Putamen (tissue), 1 donor: ENCODE measurements at places on chromosomes 2 and 18.

DNA sequence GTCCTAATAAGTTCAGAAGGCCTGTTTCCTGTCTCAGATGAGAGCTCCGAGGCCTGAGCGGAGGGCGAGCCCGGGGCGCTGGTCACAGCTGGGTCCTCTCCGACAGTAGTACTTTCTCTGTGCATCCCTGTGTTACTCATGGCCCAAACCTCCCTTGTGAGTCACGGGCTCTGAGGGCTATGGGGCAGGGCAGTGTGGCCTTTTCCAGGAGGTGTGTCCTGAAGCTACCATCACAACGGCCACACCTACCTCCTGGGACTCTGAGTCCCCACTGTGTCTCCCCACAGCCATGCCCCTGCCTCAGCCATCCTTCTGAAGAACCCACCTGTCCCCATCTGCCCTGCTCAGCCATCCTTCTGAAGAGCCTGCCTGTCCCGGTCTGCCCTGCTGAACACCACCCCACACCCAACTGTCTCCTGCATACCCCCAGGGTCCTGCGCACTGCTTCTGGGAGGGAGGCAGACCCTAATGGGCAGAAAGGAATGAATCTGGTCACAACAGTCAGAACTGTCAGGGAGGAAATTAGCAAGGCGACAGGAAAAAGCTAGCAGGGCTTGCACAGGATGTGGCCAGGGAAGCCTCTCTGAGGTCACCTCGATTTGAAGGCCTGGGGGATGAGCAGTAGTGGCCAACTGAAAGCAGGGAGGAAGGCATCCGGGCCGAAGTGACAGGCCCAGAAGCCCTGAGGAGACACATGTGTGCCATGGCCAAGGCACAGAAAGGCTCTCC is 145.4 kb upstream of the RIOK3 start:
- DNase-seq: no peak

- peak; percentile 28 for DNase-seq
Observed at GRCh38 chr2:188512456-188512855, 220.8 kb downstream of the GULP1 start.

DNA sequence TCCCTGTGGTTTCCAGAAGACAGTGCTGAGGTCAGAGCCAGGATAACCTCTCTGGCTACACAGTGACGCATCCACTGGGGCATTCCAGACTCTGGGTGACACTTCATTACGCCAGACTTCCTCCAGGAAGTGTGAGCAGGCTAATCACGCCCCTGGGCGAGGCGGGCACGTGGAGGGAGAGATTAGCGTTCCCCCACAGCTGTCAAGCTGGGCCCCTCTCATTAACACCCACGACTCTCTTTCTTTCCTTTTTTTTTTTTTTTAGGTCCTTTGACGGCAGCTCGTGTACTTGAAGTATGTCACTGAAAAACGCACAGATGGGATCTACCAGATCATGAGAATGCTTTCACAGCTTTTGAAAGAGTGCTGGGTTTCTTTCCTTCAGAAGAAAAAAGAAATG is 274.6 kb downstream of the AFF3 start:
- DNase-seq: no peak

DNA sequence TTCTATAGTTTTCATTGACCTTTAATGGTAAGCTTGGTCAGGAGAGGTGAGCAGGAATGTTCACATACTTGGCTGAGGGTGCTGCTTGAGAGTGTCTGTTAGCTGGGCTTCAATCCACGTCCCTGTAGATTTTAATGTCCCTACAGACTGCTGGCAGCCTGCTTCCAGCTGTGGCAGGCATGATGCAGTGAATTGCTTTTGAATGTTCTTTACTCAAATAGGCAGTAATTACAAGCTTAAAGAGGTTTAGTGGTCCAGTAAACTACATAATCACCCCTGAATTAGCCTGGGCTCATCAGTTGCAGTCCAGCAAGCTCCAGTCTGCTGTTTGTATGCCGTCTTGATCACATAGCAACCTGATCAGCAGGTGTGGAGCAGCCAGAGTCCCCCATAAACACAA is 102.1 kb downstream of the MEIS1 start:
- DNase-seq: no peak

DNA sequence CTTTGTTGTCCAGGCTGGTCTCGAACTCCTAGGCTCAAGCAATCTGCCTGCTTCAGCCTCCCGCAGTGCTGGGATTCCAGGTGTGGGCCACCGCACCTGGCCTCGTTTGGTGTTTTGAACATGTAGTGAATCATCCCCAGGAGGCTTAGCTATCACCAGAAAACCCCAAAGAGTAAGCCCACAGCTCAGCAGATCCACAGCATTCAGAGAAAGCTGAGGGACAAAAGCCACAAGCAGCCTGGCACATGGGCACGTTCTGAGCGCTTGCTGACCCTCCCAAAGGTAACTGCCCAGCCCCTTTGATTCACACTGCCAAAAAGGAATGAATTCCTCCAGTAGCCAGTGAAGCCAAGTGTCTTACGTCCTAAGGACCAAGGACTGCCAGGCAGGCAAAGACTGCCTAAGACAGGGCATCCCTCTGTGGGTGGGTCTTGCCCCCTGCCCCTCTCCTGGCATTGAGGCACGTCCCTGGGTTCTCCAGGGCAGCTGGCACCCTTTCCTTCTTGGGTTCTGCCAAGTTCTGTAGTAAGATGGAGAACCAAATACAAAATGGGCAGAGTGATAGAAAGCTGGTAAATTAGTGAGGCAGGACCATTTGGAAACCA is 31.7 kb downstream of the MBP start:
- no peak for DNase-seq

DNA sequence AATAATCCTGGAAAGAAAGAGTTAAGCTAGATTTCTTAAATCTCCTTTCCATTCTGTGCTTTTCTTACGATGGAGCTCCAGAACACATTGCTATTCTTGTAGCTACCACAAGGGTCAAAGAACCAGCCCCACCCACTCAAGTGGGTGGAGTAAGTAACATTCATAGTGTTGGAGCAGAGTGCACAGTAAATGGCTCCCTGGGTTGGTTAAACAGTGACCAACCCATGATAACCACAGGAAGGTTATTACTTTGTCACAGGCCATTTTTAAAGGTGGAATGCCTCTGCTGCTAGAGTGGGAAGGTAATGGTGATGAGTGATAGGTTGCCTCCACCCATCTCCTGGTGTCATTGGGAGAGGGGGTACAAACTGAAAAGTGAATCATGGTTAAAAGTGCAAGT is 13.9 kb downstream of the ARPC2 start:
- DNase-seq: no peak

GRCh38 chr18:58316396-58317342 is 272.6 kb downstream of the NEDD4L start:
- DNase-seq: peak; percentile 61

DNA sequence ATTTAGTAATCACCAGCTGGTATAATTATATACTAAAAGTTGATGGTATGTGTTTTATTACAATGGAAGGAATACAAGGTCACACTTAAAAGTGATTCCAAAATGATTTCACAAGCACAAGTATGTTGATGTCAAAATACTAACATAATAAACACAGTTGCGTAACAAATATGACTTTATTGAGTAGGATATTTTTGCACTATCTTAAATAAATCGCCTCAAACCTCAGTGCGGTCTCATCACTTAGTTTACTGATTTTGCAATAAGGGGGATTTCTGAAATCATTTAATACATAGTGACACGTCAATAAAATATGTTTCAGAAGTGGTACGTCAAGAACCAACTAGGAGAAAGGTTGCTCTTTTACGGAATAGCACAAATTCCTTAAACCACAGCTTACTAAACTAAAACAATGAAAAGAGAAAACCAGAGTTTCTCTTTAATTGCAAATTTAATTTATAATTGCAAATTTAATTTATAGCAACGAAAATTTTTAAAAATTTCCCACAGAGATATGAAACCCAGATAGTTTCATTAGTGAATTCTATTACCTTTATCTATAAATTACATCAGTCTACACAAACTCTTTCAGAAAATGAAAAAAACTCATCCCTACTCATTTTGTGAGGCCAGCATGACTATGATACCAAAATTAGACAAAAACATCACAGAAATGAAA is 304.0 kb upstream of the REG3G start:
- no peak for DNase-seq

- no peak for DNase-seq
Observed at GRCh38 chr2:129709956-129710598, 269.4 kb upstream of the RAB6C start.

DNA sequence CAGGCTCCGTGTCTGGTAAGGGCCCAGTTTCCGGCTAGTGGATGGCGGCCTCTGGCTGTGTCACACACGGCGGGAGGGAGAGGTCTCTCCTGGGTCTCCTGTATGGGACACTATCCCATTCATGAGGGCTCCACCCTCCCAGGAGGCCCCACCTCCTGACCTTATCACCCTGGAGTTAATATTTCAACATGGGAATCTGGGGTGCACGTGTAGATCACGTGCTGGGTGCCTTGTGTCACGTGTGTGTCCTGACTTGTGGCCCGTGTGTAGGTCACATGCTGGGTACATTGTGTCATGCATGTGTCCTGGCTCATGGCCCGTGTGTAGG is 9.9 kb downstream of the NEU4 start:
- no peak for DNase-seq

DNA sequence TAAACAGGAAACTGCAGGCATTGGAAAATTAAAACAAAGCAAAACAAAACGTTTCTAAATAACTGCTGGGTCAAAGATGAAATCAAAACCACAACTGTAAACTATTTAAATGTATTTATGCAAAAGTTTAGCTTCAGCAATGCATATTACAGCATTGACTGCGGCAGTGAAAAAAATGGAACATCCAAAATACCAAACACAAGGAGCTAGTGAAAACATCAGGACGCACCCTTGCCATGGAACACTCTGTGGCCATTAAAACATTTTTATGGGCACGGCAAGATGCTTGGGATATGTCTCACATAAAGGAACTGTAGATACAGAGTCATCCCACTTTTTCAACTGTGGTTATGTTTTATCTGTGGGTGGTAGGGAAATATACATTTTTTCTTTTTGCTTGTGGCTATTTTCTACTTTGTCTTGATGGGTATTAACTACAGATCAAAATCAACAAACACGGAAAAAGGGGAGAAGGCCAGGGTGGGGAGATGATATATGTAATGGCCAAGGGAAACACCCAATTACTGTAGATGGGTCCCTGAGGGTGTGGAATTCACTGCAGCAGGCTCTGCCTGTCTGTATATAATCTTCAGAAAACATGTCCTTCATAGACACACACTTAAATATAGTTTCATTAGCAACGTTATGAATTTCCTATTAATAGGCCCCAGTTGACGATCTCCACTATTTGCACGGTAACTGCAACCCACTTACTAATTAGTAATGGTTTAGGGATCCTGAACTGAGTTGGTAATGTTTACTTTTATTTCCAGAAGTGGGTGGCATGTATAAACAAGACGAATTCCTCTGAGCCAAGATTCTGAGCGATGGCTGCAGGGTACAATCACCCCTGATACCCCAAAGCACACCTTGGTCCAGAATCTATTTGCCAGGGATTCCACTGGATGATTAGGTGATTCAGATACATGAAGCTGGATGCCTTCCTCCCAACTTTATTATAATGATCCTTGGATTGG is 110.5 kb downstream of the ACKR3 start:
- DNase-seq: no peak

DNA sequence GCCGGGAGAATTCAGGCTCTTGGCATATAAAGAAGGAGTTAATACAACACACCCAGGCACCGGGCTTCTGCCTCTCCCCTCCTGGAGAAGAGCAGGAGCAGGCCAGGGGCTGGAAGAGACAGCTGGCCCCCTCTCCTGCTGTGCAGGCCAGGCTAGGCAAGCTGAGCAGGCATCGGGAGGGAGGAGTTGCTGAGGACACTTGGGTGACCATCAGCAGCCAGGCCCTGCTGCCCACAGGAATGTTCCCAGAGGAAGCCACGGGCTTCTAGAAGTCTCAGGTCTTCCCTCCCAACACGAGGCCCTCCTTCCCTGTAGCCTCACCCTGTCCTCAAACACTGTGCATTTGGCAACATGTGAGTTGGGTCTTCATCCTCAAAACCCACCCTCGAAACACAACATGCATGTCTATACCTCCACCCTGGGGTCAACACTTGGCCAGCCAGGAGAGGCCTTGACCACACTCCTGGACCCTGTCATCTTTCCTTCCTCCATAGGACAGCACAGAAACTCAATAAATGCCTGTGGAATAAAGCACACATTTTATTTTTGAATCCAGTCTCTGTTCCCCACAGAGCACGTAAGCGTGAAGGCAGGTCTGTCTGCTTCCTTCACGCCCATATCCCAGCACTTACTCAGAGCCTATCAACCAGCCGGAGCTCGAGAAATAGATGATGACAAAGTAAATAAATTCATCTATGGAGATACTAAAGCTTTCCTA is 433.8 kb upstream of the ID2 start:
- no peak for DNase-seq

GRCh38 chr2:147589127-147589526 is 255.7 kb upstream of the ACVR2A start:
- DNase-seq: no peak

DNA sequence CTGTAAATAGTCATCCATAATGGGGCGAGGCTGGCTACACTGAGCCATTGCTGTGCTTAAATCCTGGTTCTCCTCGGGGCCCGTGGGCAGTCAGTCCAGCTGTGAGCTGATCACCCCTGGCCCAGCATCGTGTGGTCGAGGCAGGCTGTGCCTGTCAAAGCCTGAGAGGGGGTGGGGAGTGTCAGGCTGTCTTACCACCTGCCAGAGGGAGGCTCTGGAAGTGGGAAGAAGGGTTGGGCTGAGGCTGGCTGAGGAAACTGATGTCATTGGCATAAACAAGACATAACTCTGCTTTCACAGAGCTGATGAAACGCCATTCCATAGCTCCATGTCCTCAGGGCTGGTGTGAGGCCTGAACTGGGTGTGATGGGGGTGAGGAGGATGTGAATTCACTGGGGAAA is 49.7 kb downstream of the KLHL29 start:
- no peak for DNase-seq

GRCh38 chr2:37439131-37439642 is 94.8 kb downstream of the QPCT start:
- DNase-seq: no peak

DNA sequence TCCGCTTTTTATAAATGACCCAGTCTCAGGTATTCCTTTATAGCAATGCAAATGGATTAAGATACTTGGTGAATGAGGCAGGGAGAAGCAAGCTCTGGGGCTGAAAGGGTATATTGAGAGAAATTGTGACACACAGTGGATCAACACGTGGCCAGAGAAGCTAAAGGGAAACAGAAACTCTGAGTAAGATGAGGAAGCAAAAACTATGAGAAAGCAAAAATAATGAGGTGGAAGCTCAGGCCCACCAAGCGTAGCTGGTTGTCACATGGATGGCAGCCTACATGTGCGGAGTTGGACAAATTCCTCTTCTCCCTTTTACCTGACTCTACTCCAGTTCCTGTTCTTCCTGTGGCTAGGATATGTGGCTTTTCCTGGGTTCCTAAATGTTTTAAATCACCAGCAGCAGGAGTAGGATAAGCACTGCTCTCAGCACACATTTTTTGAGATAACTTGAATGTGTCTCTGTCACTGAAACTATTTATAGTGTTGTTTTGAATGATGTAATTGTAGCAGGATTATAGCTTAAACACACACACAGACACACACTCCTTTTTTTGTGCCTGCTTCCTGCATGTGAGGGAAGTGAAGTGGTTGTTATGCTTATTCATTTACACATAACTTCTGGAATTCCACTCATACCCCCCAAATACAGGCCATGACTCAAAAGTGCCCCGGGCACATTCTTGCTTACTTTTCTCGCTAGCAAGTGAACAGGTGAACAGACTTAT is 30.1 kb upstream of the EPC2 start:
- DNase-seq: no peak
